T-helper 9 cell (primary cell): ENCODE measurements at places on chromosomes 3 and 15.

GRCh38 chr3:16838561-16838960 is 46.2 kb upstream of the PLCL2 start:
- no peak for DNase-seq

- no peak for DNase-seq
Measured at GRCh38 chr15:71874245-71874644, 63.9 kb downstream of the NR2E3 start.

GRCh38 chr3:124329723-124330122 is 337.8 kb upstream of the ROPN1 start:
- no peak for DNase-seq

- no peak for DNase-seq
Measured at GRCh38 chr3:191120447-191121298, 78.4 kb upstream of the OSTN start.

DNA sequence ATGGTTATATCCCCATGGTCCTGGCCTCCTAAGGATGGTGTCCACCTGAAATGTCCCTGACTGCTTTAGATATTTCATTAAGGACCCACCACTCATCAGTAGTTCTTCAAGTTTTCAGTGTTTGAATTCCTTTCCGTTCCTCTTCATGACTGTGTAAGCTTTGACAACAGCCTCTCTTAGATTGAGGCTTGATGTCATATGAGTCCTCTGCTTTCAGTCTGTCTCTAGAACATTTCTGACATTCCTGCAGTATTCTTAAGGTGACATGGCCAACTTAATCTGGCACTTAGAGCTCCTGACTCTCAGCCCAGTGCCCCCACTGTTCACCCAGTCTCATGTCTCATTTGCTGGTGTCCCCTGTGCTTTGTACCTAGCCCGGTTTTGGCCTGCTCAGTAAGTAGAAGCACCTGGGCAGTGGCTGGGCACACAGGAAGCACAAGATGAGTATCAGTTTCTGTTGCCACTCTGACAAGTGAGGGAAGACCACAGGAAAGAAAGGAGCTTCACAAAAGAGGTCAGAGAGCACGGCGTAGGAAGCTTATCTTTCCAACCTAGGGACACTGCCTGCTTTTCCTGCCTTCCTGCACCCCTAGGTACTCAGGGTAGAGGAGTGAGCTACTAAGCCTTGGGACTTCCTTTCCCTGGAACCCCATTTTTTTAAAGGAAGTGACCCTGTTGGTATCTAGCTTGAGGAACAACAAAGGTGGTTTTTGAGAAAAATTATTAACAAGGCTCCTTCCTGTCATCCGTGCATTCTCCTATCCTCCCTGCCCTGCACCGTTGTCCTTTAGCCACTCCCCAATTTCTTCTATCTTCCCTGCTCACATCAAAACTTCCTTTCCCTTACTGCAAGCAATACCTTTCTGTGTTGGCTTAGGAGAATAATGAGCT is 103.1 kb downstream of the KLHL25 start:
- DNase-seq: no peak

- DNase-seq: no peak
Measured at GRCh38 chr3:171192176-171192854, 165.8 kb upstream of the SLC2A2 start.

DNA sequence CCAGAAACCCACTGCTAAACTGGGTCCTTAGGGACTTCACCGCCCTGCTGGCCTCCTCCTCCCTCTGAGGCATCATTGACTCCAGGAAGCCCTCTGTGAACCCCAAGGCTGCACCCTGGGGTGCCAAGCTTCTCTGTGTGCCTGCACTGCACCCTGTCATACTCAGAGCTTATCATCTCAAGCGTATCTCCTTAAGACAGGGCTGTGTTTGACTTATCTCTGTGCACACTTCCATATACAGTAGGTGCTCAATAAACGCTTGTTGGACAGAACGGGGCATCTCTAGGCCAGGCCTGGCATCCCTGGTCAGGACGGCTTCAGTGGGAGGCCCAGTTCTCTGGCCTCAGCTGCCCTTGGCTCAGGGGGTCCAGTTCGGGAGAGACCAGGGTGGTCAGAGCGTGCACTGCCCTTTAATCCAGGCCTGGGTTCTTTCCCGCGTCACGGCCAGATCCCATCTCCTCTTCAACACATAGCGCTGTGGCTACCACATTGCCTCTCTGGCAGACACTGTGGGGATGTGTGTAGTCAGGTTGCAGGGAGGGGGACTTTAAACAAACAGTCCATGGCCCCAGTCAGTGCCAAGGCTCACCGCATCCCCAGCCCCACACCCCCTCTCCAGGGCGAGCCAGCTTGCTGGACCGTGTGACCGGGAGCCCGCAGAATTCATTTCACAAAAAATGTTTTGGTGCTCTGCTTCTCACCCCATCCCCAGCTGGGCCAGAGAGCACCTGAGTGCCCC is 33.4 kb downstream of the MAGEF1 start:
- no peak for DNase-seq

GRCh38 chr15:80208758-80209734 is 43.0 kb downstream of the CTXND1 start:
- DNase-seq: no peak

DNA sequence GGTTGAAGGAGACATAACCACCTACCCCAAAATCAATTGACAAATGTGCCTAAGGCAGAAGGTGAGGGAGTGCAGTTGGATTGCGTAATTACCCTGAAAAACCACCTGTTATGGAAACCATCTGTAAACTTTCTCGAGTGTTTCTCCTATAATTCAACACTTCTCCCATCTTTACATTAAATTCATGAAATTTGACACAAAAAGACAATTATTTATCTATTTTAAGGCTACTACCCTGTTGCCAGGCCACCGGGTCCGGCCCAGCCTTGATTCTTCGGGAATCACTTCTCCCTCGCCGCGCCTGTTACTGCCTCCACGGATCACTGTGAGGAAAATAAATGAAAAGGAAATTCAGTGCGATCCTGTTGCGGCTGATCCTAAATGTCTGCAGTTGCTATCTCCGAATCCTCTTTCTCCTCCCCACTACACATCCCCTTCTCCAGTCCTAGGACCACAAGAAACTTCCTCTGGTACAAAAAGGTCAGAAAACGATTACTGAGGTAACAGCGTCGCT is 646 bp downstream of the IQCB1 start:
- no peak for DNase-seq
